ENCODE measurements at places on chromosomes 6 and 20. TPM values are rescaled to one million over a fixed set of nuclear protein-coding genes. Genes with fewer than 3 reads are reported as not detected.

The PKIG gene
- 237 TPM for total RNA-seq

The RIMS1 gene
- total RNA-seq, result 0.55 TPM

- DNase-seq, result no peak
These were observed 147.3 kb downstream of the LAMA2 start for GRCh38 chr6:129030215-129030614.

The C6orf132 gene
- 1.9 TPM for total RNA-seq

DNA sequence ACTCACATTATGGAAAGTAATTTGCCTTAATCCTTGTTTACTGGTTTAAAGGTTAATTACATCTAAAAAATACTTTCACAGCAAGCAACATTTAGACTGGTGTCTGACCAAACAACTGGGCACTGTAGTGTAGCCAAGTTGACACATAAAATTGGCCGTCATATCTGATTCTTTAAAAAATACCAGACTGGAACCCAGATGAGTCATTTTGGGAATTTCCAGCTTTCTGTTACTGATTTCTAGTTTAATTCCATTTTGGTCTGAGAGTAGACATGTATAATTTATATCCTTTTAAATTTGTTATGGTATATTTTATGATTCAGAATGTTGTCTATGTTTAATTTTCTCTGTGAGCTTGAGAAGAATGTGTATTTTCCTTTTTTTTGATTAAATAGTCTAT, 44.1 kb downstream of the SCP2D1 start:
- no peak for DNase-seq
